Mesothelial cell of epicardium (in vitro differentiated cells): ENCODE measurements at places on chromosomes 6 and 20. TPM values are rescaled to one million over a fixed set of nuclear protein-coding genes. Genes with fewer than 3 reads are reported as not detected.

DNA sequence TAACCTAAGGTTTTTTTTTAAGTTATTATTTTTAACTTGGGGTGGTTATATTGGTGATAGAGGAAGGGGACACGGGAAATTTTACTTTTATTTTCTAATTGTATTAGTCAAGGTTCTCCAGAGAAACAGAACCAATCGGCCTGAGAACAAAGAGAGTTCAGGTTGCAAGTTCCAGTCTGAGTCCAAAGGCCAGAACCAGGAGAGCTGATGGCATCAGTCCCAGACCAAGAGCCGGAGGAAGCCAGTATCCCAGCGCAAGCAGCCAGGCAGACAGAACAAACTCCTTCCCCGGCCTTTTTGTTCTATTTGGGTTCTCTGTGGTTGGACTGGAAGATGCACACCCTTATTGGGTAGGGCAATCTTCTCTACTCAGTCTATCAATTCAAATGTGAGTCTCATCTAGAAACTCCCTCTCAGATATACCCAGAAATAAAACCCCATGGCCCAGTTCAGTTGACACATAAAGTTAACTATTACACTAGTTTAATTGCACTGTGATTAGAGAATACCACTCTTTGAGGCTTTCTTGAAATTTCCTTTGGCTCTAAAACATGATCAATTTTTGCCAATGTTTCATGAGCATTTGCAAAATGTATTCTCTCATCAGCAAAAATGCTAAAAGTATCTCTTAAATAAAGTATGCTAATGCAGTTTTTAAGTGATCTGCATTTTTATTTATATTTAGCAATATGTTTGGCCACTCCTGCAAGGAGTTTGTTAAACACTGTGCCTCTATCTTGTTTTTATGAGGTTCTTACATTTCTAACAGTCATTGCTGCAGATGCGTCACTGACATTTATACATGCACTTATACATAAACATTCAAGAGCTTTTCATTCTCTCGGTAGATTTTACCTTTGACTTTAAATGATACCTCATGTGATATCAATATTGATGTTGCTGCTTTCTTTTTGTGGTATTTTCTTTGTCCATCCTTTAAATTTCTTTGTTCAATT, 103.2 kb upstream of the SSTR4 start:
- peaks cover 33% of the 10 kb centered on the region for H3K4me1 ChIP-seq
- no peak overlapping the region for H3K4me3 ChIP-seq
- H3K36me3 ChIP-seq = no peaks in the 10 kb centered on the region
- no peak overlapping the region for H3K27ac ChIP-seq
- H3K27me3 ChIP-seq = peaks cover 35% of the 10 kb centered on the region

DNA sequence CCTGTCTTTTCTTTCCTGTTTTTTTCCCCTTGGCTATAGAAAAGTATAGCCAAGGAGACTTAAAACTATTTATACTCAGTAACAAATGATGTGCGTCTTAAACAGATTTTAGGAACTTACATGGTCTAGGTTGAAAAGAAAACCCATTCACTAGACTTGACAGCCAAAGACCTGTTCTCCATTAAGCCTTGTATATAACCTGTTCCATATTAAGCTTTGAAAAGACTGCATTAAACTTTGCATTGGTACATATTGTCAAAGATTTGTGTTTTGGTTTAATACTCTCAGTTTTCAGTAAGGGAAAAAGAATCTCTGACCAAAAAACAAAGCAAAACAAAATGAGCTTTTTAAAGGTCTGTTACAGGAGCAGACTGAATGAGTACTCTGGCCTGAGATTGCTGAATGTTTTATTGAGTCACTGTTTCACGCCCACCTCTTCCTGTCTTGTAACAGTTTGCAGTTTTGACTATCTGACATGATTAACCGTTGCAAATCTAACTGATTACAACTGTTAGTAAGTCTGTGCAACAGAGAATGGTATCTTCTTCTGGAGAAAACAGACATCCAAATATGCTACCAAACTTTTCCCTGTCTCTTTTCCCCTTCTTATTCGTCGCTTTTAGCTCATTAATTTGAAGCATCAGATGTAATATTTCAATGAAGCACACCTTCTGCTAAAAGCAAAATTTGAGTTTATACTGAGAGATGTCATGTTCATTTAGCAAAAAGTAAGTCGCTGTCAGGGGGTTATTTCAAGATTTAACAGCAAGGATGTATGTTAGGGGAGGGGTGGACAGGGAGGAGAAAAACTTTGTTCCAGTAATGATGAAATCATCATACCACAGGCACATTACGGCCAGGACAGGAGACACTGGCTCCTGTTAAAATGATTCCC, 59.1 kb upstream of the SUPT3H start:
- no peak for DNase-seq
- no peak overlapping the region for H3K4me3 ChIP-seq
- no peaks in the 10 kb centered on the region for H3K27me3 ChIP-seq
- peak overlapping the region; percentile 8 for H3K27ac ChIP-seq
- H3K36me3 ChIP-seq = no peaks in the 10 kb centered on the region

PSMB8 gene
- total RNA-seq = 12.3 to 14.2 TPM (median 14.1 TPM) in 3 replicates

GPSM3 gene
- 7.6 to 10.1 TPM (median 8.6 TPM) in 3 replicates for total RNA-seq
